ENCODE measurements at places on chromosomes 7 and 10.
A peak's percentile ranks its signal among the peaks of the same experiment; 100 is the strongest.

DNA sequence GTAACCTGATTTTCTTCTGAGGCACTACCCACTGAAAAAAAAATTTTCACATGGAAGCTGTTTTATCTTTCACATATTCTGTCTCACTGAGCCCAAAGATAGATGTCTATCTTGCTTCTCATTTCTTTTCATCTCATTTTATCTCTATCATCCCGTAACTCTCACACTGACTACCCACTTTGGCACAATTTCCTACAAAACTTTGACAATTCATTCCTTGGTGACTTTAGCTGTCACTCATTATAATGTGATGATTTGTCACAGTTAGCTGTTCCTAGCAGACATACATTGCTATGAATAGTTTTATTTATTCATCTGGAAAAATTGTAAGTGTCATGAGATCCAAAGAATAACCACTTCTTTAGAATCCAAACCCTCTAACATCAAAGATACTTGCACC is 589.9 kb upstream of the TEX47 start:
- DNase-seq = no peak

GRCh38 chr7:14806891-14807290 is 95.7 kb downstream of the DGKB start:
- DNase-seq = no peak

- no peak for DNase-seq
Observed at GRCh38 chr7:80634505-80634904, 3.9 kb upstream of the CD36 start.

DNA sequence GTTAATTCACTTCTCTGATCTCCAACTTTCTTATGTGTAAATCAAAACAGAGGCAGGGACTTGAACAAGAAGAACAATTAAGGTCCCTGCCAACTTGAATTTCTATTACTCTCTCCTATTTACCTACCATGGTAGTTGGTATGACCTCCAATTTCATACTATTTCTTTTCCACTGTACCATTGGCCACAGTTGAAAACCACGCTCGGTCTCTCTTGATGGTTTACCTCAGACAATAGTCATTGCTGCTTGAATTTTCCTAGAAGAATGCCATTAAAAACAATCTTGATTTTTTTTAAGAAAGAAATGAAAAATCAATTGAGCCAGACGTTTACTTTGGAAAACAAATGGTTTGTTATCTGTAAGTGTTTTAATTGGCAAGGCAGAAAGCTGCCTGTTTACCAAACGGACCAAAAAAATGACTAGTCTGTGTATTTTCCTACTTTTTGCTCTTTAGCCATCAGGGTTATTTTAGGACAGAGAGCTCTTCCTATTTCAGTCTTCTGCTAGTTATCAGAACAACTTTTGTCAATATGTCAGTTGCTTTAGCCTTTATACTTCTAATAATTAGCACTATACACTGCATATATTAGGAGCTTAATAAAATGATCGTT is 157.5 kb upstream of the PLXDC2 start:
- DNase-seq = no peak

DNA sequence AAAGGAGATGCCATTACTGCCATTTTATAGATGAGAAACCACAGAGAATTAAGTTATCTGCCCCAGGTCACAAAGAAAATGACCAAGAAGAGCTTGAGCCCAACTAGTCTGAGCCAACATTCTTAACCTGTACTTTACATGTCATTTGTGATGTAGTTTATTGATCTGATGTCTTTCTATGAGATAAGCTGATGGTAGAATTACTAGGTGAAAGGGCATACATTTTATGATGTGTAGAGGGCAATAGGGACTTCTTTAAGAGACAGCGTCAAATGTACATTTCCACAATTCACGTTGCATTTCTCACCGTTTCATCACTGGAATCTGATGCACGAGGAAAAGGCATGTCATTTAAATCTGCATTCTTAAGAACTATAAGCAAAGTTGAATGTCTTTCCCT is 11.3 kb downstream of the ACSL5 start:
- DNase-seq = no peak

DNA sequence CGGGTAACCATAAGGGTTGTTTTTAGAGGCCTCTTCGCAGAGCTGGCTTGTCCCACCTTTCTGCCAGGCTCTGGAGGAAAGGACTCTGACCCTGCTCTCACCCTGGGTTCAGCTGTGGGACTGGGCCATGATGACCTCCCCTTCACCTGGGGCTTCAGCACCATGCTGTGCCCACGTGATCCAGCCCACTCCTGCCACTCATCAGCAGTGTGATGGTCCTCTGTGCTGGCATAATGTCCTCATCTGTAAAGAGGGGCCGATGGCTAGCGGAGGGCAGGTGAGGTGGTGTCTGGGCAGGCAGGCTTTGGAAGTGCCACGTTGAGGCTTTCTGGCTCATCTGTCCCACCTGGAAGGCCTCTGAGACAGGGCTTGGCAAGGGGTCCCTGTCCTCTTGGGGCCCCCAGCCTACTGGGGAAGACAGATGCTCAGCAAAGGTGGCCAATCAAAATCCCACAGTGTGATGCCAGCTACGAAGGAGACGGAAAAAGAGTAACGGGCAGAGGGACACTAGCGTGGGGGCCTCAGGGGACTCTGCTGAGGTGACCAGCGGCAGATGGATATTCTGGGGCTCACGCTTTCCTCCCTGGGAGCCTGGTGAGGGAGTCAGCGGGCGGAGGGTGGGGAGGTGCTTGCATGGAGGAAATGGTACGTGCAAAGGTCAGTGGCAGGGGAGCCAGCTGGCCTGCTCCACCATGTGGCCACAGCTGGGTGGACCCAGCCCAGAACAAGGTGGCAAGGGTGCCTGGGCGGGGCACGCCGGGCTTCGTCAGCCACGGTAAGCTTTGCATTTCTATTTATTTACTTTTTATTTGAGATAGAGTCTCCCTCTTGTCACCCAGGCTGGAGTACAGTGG is 5.4 kb downstream of the LRWD1 start:
- DNase-seq = no peak

DNA sequence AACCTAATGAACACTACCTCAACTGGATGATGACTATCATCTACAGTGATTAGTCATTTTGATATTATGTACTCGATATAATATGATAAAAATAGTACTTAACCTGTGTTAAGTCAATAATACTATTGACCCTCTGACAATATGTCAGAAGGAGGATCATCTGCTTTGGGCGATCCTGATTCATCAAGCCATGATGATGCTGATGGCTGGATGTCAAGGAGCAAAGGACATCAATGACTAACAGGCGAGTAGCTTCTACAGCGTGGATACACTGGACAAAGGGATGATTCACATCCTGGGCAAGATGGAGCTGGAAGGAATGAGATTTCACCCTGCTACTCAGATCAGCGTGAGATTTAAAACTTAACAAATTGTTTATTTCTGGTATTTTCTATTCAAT is 94.4 kb upstream of the SKAP2 start:
- DNase-seq = no peak

- no peak for DNase-seq
Observed at GRCh38 chr7:36090976-36091873, 61.8 kb upstream of the EEPD1 start.

DNA sequence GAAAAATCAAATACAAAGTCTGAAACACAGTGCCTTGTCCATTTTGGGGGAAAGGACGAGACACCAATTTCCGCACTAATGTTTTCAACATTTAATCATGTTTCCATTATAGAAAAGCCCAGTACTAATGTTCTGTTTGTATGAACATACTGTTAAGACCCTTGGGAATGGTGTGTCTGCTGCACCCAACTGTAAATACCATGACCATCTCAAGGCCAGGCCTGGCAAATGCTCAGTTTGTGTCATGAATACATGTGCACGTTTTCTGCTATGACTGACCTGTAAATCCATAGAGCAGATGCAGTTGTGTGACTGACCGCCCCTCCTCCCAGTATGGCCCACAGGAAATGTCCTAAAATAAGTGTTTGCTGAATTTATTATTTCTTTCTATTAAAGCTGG is 270.0 kb downstream of the TNS3 start:
- no peak for DNase-seq

- no peak for DNase-seq
Observed at GRCh38 chr10:3719024-3719843, 65.8 kb downstream of the KLF6 start.

GRCh38 chr7:133139801-133140200 is 57.9 kb upstream of the CHCHD3 start:
- no peak for DNase-seq

GRCh38 chr10:64175271-64175962 is 654.2 kb downstream of the REEP3 start:
- DNase-seq = no peak

DNA sequence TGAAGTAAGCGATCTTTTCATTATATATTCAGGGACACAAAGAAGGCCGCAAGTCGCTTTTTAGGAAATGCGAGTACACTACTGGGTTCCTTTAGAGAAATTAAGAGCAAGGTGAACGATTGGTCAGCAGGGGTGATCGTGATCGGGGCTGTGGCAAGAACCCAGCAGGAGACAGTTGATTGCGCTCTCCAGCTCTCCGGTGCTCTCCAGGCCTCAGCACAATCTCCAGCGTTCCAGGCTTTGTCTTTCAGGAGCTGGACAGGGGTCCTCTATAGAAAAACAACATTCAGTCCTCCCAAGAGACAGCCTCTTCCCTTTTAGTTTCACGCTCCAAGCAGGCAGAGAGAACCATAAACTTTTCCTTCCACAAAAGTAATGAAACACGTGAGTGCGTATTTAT is 170.5 kb upstream of the KLF6 start:
- no peak for DNase-seq

DNA sequence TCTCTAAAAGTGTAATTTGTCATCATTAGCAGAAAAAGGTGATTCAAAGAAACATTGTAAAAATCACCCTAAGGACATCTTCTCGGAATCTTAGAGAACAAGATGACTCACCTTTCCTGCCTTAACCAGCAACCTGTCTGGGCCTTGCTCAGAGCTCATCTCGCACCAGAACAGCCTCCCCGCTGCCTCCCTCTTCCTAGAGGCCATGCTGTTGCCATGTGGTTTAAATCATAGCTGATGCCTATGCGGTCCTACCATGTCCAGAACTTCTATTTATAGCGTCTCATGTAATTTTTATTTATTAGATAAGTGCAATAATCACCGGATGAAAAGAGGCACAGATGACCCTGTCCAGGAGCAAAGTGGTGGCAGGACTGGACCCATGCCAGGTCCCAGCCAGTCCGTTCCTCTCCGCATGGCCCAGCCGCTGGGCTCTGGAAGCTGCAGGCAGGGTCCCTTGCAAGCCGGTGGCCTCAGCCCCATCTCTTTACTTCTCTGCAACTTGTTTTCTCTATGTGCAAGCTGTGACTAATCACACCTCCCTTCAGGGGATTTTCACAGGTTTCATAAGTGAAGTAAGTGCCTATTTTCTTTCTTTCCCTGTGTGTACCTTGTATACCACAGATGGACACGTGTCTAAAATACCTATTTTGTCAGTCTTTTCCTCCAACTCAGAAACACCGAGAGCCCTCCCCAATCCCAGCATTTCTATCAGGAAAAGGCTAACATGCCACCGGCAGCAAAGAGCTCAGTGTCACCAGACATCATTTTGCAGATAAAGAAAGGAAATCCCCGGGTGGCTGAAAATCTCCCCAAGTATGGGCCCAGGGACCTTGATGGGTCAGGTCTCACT is 27.1 kb downstream of the KLF6 start:
- peak; percentile 93 for DNase-seq

DNA sequence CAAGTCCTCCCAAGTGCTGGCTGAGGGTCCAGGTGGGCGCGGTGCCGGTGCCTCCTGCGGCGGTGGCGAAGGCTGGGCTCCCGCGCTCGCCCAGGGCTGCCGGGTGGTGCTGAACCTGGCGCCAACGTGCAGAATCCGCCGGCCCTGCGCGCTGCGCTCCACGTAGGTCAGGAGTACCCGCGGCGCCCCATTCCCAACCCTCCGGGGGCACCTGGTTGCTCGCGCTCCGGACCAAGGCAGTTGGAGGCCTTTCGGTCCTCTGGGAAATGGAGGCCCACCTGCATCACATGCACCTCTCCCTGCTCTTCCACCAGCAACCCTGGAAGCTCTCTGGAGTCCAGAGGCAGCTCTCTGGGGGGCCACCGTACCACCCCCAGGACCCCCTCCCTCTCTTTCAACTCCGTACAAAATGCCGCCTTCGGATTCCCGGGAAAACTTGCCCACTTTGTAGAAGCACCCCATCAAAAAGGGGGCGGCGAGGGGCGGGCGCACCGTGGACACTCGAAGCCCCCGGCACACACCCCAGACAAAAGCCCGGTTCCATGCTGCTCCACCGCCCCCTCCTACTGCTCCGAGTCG is 745 bp downstream of the SLC16A9 start:
- DNase-seq = no peak

DNA sequence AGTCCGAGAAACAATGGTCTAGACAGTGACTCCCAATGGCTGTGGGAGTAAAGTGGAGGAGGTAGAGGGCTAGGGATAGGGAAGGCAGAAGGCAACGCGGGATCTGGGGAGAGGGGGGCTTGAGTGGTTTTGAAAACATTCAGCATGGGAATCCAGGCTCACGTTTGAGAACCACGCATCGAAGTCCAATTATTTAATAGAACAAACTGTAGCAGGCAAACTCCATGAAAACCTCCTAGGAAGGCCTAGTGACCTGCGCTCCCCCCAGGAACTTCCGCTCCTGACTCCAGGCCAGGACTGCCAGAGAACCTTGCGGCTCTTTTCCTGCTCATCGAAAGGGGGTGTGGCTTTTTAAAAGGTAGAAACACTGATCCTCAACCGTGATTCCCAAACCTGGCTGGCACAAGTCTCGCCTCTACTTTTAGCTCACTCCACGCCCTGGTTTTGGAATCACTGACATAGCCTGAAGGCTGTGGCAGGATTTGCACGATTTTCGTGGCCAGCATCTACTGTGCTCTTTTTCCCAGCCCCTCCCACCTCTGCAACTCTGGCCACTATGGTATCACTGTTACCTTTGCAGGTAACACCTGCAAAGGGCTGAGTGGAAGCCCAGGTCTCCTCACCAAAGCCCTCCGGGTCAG is 43.4 kb downstream of the MYOF start:
- DNase-seq = no peak

DNA sequence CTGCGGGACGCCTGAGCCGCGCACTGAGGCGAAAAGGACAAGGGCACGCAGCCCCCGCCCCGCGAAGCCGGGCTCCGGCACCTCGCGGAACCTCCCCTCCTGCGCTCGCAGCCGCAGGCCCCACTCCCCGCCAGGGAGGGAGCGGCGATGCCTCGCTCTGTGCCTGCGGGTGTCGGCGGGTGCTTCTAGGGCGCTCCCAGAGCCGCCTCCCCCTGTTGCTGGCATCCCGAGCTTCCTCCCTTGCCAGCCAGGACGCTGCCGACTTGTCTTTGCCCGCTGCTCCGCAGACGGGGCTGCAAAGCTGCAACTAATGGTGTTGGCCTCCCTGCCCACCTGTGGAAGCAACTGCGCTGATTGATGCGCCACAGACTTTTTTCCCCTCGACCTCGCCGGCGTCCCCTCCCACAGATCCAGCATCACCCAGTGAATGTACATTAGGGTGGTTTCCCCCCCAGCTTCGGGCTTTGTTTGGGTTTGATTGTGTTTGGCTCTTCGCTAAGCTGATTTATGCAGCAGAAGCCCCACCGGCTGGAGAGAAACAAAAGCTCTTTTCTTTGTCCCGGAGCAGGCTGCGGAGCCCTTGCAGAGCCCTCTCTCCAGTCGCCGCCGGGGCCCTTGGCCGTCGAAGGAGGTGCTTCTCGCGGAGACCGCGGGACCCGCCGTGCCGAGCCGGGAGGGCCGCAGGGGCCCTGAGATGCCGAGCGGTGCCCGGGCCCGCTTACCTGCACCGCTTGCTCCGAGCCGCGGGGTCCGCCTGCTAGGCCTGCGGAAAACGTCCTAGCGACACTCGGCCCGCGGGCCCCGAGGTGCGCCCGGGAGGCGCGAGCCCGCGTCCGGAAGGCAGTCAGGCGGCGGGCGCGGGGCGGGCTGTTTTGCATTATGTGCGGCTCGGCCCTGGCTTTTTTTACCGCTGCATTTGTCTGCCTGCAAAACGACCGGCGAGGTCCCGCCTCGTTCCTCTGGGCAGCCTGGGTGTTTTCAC is 519 bp downstream of the ITGB8 start:
- no peak for DNase-seq

GRCh38 chr10:65396997-65397396 is 1528.8 kb upstream of the LRRTM3 start:
- DNase-seq = no peak
